Fibroblast of the aortic adventitia (primary cell): ENCODE measurements at places on chromosomes 3 and 15.

DNA sequence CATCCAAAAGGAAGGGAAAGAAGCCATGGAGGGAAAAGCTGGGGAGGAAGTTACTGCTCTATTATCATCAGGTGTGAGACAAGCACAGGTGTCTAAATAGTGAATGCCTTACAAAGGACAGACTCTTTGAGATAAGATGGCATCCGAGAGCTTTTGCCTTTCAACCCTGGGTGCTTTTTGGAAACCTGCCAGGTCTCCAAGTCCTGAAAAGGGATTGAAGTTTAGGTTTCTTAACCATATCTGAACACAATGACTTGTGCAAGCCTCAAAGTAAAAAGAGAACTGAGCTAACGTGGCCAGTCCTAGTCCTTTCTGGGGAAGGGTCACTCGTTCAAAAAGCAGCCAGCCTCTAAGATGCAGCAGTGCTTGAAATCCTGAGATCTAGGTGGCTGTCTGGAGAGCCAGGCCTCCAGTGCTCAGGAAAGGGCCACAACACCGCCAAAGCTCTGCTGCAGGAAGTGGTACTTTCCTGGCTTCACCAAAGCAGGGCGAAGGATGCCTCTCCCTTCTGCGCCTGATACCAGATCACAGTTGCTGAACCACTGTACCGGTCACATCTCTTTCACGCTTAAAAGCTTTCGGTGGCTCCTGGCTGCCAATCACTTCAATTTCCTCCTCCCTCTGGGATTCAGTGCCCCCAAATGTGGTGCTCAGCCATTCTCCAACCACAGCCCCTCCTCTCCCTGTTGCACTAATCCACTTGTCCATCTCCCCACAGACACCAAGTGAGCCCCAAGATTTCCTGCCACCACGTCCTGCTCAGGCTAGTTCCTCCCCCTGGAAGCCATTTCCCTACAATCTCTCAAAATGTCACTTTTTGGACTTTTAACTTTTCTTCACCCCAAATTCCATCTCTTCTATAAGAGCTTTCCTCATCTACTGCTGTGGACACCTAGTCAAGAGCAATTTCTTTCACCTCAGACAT, 104.1 kb upstream of the LPP start:
- DNase-seq: no peak

GRCh38 chr3:34261001-34261385, 462.6 kb downstream of the PDCD6IP start:
- DNase-seq: peak; percentile 4

DNA sequence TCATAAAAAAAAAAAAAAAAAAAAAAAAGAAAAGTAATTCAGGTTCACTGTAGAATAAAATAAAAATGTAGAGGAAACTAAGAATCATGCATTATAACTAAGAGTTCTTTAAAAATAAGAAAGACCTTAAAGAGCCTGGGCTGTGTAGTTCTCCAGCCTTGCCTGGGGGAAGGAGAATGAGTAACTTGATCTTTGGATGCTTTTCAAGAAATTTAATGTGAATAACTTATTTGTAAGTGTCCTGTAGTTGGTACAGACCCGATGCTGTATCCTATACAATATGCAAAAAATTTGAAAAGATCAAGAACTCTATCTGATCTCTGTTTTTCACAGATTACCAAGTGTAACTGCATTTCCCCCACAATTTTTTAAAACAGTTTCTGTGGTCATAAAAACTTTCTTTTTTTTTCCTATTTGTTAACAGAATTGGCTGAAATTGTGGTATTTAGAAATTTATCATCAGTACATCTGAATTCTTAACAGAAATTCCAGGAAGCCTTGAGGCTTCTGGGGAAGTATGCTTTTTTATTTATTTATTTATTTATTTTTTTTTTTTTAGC, 195.3 kb downstream of the THRB start:
- DNase-seq: peak; percentile 49

DNA sequence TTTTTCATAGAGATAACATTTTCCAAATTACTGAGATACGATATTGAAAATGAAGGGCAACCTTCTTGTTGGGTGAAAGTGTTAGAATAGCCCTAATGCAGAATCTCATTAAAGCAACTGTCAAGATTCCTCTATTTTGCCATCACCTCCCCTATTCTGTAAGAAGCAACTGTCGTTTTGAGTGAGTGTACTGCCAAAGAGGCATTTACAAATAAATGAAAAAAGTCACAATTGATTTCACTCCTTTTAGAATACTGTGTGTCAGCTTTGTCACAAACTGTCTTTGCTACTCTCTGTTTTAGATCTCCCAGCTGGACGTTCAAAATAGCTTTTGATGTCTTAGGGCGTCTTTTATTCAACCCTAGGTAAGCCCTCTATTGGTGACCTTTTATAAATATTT, 322.8 kb upstream of the NAALADL2 start:
- DNase-seq: no peak

GRCh38 chr3:11903047-11903446, 56.4 kb upstream of the TAMM41 start:
- DNase-seq: no peak

- DNase-seq: no peak
These were observed 116.0 kb upstream of the RBMS3 start for GRCh38 chr3:29164825-29165224.

- peak; percentile 1 for DNase-seq
These were observed 200.2 kb downstream of the RPLP1 start for GRCh38 chr15:69652751-69653305.

GRCh38 chr3:7371693-7372572, 511.0 kb downstream of the GRM7 start:
- DNase-seq: no peak

GRCh38 chr3:10437995-10438901, 67.1 kb downstream of the ATP2B2 start:
- DNase-seq: no peak

- DNase-seq: no peak
These were observed 139.3 kb downstream of the RSRC1 start for GRCh38 chr3:158249183-158249582.

- DNase-seq: no peak
These were observed 269.8 kb downstream of the NTRK3 start for GRCh38 chr15:87986776-87987175.

DNA sequence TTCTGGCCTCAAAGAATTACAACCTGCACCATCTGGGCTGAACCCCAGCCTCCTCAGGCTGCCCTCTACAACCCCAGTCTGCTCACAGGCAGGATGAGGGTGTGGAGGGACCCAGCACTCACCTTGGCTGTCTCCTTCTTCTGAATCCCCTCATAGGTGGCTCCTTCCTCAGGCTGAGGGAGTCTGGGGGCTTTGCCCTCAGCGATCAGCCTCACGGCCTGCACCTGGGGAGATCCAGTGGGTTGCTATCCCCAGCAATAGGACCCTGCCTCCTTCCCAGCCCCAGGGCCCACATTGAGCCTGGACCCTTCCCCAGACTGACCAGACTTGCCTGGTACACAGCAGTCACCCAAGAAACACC, 25.1 kb downstream of the ALDH1L1 start:
- DNase-seq: no peak

DNA sequence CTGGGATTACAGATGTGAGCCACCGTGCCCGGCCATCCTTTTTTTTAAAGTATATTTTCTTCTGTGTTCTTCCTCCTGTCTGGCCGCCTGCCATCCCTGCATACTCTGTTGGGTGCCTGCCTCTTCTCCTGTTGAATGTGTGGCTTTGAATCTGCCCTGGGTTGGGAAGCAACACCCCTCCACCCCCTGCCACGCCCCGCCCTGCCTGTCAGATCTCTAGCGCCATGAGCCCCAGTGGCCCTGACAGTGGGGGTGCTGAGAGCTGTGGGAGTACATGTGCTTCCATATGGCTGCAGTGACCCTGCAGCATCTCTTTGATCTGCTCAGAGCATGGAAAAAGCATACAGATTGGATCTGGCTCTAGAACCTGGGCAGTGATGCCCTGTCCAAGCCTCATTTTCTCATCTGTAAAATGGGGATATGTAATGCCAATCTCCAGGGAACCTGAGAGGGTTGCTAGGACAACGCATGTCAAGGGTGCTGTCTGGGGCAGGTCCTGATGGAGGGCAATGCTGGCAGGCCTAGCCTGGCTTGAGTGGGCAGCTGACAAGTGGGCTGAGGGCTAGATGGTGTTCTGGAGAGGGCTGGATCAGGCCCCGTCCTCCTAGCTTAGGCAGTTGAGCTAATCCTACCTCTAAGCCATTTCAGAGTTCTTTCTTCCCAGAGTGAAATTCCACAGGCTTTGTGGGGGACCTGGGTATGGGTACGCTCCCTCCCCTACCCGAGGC, 23.9 kb downstream of the CCDC13 start:
- no peak for DNase-seq

GRCh38 chr15:50107591-50108408, 11.2 kb downstream of the ATP8B4 start:
- no peak for DNase-seq

- DNase-seq: peak; percentile 42
These were observed 13.7 kb upstream of the U2SURP start for GRCh38 chr3:142987707-142988106.

DNA sequence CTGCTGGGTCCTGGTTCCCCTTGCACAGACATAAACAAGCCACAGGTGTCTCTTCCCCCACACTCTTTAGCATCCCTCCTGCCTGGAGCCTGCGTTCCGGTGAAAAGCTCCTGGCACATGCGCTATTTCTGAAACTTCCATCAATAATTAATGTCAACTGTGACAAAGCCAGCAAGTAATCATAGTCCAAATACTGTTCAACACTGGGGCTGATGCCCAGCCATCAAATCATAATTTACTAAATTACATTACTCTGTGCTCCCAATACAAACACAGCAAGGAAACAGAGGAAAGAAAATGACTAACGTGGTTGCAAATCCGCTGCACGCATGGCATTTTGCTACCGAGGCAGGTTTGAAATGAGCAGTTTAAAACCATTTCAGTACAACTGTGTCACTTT, 294.7 kb downstream of the ERC2 start:
- no peak for DNase-seq

- DNase-seq: peak; percentile 53
These were observed 20.5 kb upstream of the STAG1 start for GRCh38 chr3:136772709-136773108.

- DNase-seq: no peak
These were observed 35.4 kb downstream of the AADACL2 start for GRCh38 chr3:151769175-151769574.

- DNase-seq: no peak
These were observed 140.9 kb upstream of the ROPN1 start for GRCh38 chr3:124132813-124133212.

GRCh38 chr15:78603467-78603866, 17.3 kb downstream of the CHRNA3 start:
- no peak for DNase-seq

GRCh38 chr3:154972951-154973350, 107.2 kb upstream of the MME start:
- peak; percentile 95 for DNase-seq
